ENCODE measurements at places on chromosomes 1 and 21.

DNA sequence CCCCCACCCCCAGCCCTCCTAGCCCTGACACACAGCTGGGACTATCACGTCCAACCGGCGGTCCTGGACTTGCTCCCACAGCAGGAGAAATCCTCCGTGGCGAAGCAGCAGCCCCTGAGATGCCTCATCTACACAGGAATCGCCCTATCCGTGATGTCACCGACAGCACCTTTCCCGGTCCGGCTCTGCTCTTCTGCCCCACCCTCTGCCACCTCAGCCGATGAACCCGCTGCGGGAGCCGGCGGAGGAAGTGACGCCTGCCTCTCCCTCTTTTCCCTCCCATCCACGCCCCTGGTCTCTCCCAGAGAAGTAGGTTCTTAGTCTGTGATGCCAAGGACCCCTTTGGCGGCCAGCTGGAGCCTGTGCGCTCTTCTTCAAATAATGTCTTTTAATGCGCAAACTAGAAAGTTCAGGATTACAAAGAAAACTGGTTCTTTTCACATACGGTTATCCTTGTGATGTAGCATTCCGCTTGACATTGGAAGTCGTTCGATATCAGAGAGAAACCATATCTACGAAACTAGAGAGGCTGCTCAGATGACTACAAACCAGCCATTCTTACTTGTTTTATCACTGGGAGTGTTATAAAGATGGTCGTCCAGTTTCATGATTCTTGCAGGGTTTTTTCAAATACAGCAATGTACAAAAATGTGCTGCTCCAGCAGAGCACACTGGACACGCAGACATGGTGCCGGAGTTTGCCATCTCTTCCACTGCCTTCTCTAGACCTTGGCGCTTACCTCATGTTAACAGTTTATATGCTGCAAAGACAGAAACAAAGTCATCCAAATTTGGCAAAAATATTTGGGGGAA is 120.3 kb downstream of the PPIAL4G start:
- no peak for DNase-seq

DNA sequence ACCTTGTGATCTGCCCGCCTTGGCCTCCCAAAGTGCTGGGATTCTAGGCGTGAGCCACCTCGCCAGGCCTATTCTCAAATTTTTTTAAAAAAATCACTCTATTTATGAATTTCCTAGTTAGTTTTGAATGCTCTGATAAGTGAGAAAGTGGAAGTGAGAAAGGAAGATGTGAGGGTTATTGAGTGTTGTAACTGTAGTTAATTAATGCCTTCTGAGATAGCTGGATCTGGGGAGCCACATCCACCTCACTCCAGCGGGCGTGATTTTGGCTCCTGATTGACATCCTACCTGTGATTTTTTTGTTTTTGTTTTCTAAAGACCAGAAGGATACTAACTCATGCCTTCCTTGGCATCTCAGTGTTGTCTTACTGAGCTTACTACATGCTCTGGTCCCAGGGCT is 65.6 kb downstream of the ST3GAL3 start:
- DNase-seq, result no peak

GRCh38 chr1:164363980-164364379 is 195.0 kb upstream of the PBX1 start:
- no peak for DNase-seq

GRCh38 chr1:154547105-154547732 is 11.2 kb downstream of the UBE2Q1 start:
- no peak for DNase-seq

- DNase-seq, result peak; percentile 49
These were observed 52.6 kb downstream of the PCNX2 start for GRCh38 chr1:233242827-233243483.

- DNase-seq, result no peak
These were observed 12.3 kb upstream of the IFI44L start for GRCh38 chr1:78607944-78608343.

DNA sequence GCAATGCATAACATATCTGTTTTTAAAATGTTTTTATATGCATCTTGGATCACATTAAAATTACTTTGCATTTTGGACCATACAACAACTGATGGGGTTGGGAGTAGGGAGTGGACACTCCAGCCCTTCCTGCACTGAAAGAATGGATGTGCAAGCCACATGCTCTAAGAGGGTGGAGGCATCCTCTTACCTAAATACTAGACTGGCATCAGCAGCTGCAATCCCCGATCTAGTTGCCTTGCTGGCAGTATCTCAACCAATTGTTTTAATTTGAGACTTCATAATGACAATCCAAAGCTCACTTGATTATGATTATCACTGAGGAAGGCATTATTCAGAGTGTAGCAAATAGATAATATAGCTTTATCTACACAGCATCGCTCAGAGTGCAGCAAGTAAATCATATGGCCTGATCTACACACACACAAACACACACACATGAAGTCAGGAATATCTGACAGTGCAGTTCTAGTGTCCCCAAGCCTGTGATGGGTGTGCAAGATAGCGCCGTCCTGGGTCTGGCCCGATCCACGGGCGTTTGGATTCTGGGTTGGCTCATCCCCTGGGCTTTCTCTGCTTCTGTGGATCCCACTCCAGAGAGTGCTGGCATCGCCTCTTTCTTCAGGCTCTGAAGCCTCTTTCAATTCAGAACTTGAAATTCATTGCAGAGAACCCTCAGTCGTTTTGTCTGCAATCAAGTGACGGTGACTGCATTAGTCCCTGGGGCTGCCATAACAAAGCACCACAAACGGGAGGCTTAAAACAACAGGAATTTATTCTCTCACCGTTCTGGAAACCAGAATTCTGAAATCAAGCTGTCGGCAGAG is 181.3 kb downstream of the ETS2 start:
- no peak for DNase-seq

DNA sequence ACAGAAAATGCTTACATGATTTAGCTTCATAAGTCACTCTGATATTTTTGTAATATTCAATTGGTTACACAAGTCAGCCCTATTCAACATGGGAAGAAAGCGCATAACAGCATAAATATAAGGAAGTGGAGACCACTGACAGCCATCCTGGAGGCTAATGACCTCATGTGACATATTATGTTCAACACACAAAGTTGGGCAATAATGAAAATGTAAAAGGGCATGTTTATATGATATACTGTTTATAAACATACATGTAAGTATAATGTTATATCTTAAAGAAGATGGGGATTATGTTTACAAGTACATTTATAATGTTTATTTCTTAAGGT is 30.2 kb downstream of the EVI5 start:
- no peak for DNase-seq

GRCh38 chr1:160432371-160432786 is 32.0 kb downstream of the VANGL2 start:
- no peak for DNase-seq

DNA sequence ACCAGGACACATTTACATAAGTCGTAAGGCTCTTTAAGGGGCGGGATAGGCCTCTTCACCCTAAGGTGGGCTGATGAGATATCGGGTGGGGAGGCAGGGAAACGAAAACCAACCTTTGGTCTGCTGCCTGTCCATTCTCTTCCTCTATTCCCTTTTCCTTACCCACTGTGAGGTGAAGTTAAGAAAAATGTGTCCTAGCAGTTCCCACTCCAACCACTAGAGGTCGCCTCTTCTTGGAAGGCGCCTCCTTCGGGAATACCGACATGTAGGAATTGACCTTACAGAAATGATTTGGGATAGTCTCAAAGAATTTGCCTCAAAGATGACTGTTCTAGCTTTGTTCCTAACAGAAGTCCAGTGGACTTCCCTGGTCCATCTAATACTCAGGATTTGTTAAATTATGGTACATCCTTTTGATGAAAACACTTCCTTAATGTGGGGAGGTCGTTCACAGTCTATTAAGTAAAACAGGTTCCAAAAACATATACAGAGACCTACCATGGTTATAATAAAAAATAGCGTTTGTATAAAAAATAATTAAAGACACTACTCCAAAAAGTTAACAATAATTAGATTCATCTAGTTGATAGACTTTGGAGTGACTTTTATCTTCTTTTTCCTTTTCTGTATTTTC is 14.1 kb downstream of the AZIN2 start:
- peak; percentile 55 for DNase-seq

DNA sequence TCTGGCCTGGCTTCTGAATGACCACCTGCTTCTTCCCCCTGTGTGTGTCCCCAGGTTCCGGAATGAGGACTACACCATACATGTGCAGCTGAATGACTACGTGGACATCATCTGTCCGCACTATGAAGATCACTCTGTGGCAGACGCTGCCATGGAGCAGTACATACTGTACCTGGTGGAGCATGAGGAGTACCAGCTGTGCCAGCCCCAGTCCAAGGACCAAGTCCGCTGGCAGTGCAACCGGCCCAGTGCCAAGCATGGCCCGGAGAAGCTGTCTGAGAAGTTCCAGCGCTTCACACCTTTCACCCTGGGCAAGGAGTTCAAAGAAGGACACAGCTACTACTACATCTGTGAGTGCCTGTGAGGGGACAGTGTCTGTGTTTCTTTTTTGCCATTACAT is 3.6 kb downstream of the EFNA1 start:
- no peak for DNase-seq

DNA sequence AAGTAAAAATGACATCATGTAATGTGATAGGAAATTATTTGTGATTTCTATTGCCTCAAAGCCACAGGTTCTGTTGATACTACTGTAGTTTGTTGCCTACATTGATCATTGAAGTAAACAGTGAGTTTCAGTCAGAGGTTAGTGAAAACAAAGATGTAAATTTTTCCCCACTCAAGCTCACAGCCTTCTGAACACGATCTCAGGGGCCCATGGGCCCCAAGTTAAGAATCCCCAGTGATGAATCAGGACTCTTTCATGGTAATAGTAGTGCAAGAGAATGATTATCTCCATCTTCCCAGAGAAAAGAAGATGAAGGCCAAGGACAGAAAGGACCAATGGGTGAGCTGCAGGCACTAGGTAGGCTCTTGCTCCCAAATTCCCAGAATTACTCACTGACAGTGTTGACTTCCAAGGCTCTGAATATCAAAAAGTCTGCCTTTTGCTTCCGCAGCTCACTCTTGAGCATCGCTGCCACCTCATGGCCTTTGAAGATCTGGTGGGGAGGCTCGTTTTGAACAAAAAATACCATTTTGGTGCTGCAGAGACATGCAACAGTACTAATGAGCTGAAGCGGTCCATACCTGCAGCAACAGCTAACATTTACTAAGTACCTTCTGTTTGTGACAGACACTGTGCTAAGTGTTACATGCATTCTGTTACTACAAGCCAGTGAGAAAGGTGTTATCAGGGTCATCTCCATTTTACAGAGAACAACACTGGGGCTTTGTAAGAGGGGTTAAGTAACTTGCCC is 113.3 kb downstream of the KIAA0319L start:
- DNase-seq, result no peak

- DNase-seq, result peak; percentile 4
These were observed 99.2 kb downstream of the LHX8 start for GRCh38 chr1:75233302-75233929.

GRCh38 chr1:162230517-162230916 is 146.1 kb downstream of the SPATA46 start:
- DNase-seq, result no peak

GRCh38 chr1:203776636-203777035 is 11.7 kb downstream of the LAX1 start:
- no peak for DNase-seq

- DNase-seq, result no peak
These were observed 56.4 kb downstream of the HLCS start for GRCh38 chr21:36909901-36910561.

- no peak for DNase-seq
These were observed 156.2 kb upstream of the C8B start for GRCh38 chr1:57122031-57122430.

DNA sequence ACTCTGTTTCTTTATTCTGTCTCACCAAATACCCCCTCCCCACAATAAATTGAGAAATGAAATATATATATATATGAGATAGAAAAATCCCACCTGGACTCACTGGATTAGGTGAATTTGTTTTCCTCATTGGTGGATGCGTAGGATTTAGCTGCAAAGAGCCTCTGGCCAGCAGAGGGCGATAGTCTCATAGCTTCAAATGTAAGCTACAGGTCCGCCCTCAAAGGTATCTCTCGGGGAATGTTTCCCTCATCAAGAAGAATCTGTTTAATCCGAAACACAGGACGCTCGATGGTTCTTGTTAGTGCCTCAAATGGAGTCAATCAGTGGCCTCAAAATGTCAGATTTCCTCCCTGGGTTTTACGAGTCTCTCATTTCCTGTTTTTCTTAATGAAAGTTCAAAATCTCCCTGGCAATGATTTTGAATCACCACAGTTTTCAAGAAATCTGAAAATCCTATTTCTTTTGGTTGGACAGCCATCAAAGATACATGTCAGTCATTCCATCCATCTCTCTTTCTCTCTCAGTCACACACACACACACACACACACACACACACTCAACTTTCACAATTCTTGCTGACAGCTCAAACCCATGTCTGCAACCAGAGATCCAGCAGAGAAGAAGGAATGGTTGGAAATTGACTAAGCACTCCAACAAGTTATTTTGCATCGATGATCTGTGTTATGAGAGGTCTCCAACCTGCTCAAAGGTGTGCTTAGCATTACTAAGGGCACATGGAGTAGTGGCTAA is 13.9 kb upstream of the CAMK1G start:
- peak; percentile 83 for DNase-seq

- no peak for DNase-seq
These were observed 2.7 kb downstream of the COL24A1 start for GRCh38 chr1:86153836-86154235.

DNA sequence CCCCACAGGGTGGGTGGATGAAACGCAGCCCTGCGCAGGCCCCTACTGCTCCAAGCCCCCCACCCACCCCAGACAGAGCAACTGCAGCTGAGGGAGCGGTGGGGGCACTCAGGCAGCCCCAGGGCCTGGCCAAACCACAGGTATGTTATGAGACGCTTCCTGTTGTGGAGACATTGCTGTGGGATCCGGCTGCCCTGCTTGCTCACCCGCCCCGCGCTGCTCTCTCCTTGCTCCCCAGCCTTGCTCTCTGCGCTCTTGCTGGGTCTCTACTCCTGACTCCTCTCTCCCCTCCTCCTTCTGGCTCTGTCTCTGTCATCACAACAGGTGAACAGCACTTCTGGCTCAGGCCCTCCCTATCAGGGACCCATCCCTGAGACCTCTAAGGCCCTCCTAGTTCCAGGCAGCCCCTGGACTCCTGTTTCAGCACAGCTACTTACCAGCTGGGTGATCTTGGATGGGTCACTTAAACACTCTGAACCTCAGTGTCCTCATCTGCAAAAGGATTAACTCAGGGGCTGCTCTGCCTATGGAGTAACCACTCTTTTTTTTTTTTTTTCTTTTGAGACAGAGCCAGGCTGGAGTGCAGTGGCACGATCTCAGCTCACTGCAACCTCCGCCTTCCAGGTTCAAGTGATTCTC is 15.9 kb downstream of the COL8A2 start:
- no peak for DNase-seq

DNA sequence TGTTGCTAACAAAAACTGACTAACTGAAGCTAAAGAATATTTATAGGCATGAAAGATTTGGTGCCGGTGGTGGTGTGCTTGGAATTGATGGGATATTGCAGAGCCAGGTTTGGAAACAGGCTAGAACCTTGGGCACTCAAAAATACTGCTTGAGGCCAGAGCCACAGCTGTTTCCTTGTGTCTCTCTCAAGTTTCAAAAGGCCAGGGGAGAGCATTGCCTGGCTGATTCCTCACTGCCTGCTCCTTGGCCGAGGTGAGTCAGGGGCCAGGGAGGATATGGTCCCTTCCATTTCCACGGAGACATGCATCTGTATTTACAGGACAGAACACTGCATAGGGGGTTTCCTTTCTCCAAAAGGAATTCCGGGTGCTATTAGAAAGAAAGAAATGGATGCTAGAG is 36.1 kb upstream of the IVNS1ABP start:
- DNase-seq, result no peak

Data from NCI-H1092 (cell line).